ENCODE measurements at places on chromosomes 4 and X. TPM values are rescaled to one million over a fixed set of nuclear protein-coding genes. Genes with fewer than 3 reads are reported as not detected.

GRCh38 chr4:15457406-15458201 is 12.1 kb upstream of the CC2D2A start:
- no peak for DNase-seq
- no peaks in the 10 kb centered on the region for H3K27me3 ChIP-seq
- H3K36me3 ChIP-seq, result no peaks in the 10 kb centered on the region
- H3K27ac ChIP-seq, result no peak overlapping the region
- no peaks in the 10 kb centered on the region for H3K4me1 ChIP-seq

GRCh38 chr4:6085028-6085690 is 66.9 kb upstream of the C4orf50 start:
- H3K36me3 ChIP-seq, result peaks cover 9% of the 10 kb centered on the region
- H3K4me3 ChIP-seq, result no peak overlapping the region
- no peak for DNase-seq
- H3K4me1 ChIP-seq, result peaks cover 15% of the 10 kb centered on the region
- peaks cover 50% of the 10 kb centered on the region for H3K27me3 ChIP-seq

GRCh38 chr4:122584519-122584918 is 36.3 kb downstream of the IL21 start:
- no peak overlapping the region for H3K27ac ChIP-seq
- no peaks in the 10 kb centered on the region for H3K27me3 ChIP-seq
- no peak for DNase-seq
- H3K4me1 ChIP-seq, result no peaks in the 10 kb centered on the region
- H3K36me3 ChIP-seq, result no peaks in the 10 kb centered on the region
- H3K4me3 ChIP-seq, result no peak overlapping the region

- no peaks in the 10 kb centered on the region for H3K27me3 ChIP-seq
- peaks cover 52% of the 10 kb centered on the region for H3K4me1 ChIP-seq
- H3K27ac ChIP-seq, result peak overlapping the region; percentile 48
- H3K36me3 ChIP-seq, result peaks cover 2% of the 10 kb centered on the region
Observed at GRCh38 chrX:16464369-16464768, 185.6 kb upstream of the S100G start.

DNA sequence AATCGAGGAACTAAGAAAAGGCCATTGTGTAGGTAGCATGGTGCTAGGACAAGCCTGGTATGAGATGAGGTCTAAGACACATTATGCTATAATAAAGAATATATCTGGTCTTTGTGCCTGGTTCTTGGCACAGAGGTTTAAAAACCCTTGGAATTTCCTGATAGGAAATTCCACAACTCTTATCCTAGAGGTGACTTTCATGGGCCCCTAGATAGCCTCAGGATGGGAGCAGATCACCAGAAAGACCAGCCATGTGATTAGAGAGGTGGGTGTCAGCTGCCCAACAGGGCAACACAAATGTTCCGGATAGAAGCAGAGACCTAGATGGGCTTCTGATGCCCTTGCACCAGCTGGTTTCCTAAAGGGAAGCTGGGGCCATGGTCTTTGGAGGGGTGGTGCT is 107.2 kb downstream of the SCD5 start:
- DNase-seq, result no peak
- H3K36me3 ChIP-seq, result no peaks in the 10 kb centered on the region
- H3K4me3 ChIP-seq, result no peak overlapping the region
- no peak overlapping the region for H3K27ac ChIP-seq
- H3K4me1 ChIP-seq, result peaks cover 4% of the 10 kb centered on the region
- H3K27me3 ChIP-seq, result no peaks in the 10 kb centered on the region

- peaks cover 45% of the 10 kb centered on the region for H3K4me1 ChIP-seq
- peaks cover 17% of the 10 kb centered on the region for H3K27me3 ChIP-seq
- H3K4me3 ChIP-seq, result peak overlapping the region; percentile 84
- H3K36me3 ChIP-seq, result no peaks in the 10 kb centered on the region
Observed at GRCh38 chr4:102345795-102346100, 466 bp upstream of the SLC39A8 start.

GRCh38 chr4:94531991-94532789 is 80.4 kb downstream of the PDLIM5 start:
- H3K4me3 ChIP-seq, result no peak overlapping the region
- peaks cover 55% of the 10 kb centered on the region for H3K4me1 ChIP-seq
- DNase-seq, result no peak

DNA sequence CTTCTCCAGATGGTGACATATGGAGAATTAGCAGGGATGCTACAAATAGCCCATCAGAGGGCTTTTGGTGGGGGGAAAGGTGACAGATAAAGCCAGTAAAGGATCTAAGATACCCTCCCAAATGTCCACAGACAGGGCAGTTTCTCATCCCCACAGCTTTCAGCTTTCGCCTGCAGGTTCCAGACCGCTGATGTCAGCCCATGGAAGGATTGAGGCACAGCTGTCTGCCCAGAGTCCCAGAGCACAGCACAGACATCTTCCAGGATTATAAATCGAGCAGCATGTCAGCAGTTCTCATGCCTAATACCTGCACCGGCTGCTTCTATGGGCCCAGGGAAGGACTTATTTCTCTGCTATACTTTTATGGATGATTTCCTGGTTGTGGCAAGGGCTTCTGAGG is 96.7 kb upstream of the MXRA5 start:
- DNase-seq, result no peak
- no peaks in the 10 kb centered on the region for H3K4me1 ChIP-seq
- H3K27me3 ChIP-seq, result no peaks in the 10 kb centered on the region
- no peaks in the 10 kb centered on the region for H3K36me3 ChIP-seq

Gene PPEF2
- total RNA-seq, result 0.16 TPM

Gene TXK
- total RNA-seq, result 0.70 TPM

Gene CEP44
- 19.8 TPM for total RNA-seq
